GM03348 (cell line): ENCODE measurements at places on chromosomes 7 and 10.

- no peak for DNase-seq
These were observed 43.8 kb downstream of the CDHR3 start for GRCh38 chr7:106006906-106007305.

DNA sequence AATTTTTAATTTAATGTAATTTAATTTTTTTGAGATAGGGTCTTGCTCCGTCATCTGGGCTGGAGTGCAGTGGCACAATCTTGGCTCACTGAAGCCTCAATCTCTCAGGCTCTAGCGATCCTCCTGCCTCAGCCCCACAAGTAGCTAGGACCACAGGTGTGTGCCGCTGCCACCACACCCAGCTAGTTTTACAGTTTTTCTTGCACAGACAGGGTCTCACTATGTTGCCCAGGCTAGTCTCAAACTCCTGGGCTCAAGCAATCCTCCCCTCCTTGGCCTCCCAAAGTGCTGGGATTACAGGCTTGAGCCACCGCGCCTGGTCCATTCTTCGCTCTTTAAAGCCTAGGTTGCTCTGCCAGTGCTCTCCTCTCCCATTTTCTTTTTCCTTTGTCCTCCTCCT is 12.9 kb downstream of the CALML3 start:
- no peak for DNase-seq

- no peak for DNase-seq
These were observed 101.2 kb upstream of the SEC61G start for GRCh38 chr7:54860003-54860775.

DNA sequence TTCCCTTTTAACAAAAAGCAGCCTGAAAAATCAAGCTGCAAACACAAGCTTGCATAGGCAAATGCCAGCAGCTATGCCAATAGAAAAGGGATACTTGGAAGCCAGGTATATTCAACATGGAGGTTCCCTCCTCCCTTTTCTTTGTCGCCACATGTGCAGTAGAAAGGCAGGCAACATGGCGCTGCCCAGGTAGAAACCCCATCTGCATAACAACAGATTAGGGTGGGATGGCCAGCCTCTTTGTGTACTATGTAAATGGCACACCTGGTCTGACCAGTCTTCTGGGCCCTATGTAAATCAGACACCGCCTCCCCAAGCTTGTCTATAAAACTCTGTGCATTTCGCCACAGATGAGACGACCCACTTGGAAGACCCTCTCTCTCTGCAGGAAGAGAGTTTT is 58.1 kb downstream of the CCDC3 start:
- no peak for DNase-seq

DNA sequence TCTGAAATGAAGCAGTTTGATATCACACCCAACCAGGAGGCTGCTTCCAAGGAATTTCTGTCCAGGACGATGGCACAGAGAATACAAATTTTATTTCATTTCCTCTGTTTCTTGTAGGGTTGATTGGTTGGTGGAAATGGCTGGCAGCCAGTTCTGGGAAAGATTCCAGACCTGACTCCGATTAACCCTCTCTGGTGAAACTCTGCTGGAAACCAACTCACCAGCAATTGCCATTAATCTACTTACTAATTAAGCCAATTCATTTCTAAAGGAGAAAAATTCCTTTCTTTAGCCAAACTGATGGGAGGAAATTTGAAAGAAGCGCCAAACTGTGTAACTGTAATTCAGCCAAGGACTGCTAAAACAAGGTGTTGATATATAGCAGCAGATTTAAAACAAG is 10.7 kb downstream of the PTF1A start:
- no peak for DNase-seq

DNA sequence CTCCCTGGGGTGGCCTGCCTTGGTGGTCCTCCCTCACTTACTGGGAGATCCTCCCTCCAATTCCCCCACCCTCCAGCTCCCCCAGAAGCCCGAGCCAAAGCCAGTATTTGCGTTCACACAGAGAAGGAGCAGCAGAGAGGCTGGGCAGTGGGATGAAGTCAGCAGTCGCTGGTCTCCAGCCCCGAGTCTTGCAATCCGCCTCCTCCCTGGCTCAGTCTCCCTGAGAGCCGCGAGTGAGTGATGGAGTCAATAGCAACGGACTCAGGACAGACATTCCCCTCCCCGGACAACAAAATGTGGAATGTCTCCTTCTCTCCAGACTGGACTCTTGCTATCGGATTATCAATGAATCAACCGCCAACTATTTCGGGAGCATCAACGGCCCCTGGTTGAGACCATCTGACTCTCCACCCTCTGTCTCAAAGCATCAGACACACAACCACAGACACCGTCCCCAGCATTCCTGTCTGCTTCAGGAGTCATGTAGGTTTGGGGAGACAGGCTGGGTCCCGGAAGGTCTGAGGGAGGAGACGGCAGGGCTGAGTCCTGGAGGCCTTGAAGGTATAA is 178.4 kb downstream of the SH3PXD2A start:
- DNase-seq, result peak; percentile 91

DNA sequence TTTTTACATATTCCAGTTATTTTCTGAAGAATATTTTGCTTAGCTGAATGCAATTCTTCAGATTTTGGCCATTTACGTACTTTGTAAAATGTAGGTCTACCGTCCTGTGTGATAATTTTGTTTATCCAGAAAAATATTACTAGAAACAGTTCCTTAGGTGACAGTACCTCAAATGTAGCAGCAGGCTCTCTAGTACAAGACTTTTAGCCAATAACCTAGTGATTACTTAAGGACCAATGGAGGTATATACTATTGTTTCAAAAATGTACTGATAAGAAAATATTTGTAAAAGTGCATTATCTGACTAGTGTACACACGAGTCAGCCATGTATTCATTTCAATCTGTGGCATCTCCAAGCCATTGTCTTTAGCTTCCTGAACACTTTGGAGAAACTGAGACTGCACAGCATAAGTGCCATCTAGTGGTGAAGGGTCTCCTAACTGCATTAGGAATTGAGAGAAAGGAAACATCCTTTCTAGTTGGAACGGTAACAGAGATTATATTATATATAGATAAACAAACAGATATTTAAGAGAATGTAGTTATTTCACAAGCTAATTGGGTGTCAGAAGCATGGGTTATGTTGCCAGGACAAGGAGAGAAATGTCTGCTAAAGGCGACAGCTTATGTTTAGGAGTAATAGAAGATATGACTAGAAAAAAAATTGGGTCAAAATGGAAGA is 23.7 kb downstream of the RTKN2 start:
- peak; percentile 40 for DNase-seq

- DNase-seq, result no peak
These were observed 73.3 kb downstream of the DLG5 start for GRCh38 chr10:77853256-77853655.
